Stimulated activated CD8-positive, alpha-beta memory T cell treated with anti-CD3 and anti-CD28 coated beads, Interleukin-4, amount 100 ng/mL, for 48 hours (primary cell): ENCODE measurements at places on chromosomes 16 and 17.

DNA sequence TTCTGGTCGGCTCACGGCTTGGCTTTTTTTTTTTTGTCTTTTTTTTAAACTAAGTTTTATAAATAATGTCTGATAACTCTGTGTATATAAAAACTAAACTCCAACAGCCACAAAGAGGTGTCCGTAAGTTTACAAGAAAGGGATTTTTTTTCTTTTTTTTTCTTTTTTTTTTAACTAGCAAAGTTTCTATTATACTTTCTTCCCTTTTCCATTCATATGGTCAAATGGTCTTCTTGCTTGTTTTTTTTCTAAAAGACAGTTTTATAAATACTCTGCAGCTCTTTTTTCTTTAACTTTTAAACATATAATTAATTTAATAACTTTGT lies 3.5 kb upstream of the SIRT7 start:
- DNase-seq: no peak

DNA sequence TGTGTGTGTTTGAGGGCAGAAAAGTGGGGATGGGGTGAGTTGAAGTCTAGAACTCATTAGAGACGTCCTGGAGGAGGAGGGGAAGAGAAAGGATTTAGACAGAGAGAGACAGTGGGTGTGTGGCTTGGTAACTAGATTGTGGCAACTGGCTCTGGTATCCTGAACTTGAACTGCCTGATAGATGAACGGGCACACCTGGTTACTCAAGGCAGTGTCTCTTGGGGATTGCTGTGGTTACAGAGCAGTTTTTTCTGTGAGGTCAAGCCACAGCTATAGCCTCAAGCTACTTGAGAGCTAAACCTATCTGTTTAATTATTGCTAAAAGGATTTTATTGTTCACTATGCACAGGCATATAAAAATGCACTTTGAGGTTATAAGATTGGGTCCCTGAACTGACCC lies 29.8 kb upstream of the MYH2 start:
- DNase-seq: no peak

- DNase-seq: no peak
These were observed 41.8 kb downstream of the SCNN1B start for GRCh38 chr16:23343643-23344612.

- no peak for DNase-seq
These were observed 38.8 kb upstream of the HOXB13 start for GRCh38 chr17:48767263-48767774.

DNA sequence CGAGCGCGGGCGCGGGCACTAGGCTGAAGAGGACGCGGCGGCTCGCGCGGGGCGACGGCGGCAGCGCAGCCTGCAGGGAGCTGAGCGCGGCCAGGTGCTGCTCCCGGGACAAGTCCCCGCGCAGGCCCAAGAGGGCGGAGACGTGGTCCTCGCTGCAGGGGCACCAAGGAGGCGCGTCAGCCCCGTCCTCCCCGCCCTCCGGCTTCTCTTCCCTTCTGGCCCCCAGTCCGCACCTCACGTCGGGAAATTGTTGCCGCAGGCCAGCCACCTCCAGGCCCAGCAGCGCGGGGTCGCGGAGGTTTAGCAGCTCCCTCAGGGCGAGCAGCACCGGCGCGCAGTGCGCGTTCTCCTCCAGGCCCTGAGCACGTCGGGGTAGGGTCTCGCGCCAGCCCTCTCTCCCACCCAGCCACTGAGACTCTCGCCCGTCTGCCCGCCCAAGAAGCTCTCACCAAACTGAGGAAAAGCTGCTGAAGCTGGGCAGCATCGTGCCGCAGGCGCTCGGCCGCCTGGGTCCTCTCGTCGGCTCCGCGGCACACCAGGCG lies 761 bp upstream of the MATCAP1 start:
- DNase-seq: no peak
